ENCODE measurements at places on chromosomes 2 and 18.

DNA sequence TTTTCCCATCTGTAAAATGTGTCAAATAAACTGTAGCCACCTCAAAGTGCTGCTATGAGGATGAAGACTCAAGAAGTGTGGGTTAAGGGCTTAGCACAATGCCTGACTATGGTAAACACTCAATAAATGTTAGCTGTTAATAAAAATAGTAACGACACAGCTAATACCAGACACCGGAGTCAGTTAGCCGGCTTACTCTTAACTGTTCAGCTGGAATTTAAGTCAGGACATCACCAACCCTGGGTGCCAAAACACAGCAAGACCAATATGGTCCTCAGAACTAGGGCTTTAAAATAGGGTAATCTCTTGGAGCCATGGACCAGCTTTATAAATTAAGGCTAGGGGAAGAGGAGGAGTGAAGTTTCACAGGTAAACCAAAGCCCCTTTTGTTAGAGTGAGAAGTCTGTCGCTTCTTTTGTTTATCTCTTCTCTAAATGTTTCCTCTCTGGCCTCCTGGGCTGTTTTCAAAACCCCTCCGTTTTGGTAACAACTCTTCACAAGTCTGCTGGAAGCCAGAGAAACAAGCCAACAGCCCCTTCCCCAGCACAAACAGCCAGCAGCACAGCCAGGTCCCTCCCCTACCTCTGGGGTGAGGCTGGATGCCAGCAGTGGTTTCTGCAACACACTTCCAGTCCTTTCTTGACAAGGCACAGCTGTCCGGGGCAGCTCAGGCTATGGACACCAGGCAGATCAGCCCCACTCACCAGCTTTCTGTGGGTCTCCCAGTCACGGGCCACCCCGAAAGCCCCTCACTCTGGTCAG lies 13.8 kb upstream of the FZD7 start:
- DNase-seq: no peak

GRCh38 chr18:44741085-44741484 lies 60.4 kb downstream of the SETBP1 start:
- DNase-seq: no peak

GRCh38 chr2:100939445-100939844 lies 62.6 kb upstream of the RPL31 start:
- no peak for DNase-seq

DNA sequence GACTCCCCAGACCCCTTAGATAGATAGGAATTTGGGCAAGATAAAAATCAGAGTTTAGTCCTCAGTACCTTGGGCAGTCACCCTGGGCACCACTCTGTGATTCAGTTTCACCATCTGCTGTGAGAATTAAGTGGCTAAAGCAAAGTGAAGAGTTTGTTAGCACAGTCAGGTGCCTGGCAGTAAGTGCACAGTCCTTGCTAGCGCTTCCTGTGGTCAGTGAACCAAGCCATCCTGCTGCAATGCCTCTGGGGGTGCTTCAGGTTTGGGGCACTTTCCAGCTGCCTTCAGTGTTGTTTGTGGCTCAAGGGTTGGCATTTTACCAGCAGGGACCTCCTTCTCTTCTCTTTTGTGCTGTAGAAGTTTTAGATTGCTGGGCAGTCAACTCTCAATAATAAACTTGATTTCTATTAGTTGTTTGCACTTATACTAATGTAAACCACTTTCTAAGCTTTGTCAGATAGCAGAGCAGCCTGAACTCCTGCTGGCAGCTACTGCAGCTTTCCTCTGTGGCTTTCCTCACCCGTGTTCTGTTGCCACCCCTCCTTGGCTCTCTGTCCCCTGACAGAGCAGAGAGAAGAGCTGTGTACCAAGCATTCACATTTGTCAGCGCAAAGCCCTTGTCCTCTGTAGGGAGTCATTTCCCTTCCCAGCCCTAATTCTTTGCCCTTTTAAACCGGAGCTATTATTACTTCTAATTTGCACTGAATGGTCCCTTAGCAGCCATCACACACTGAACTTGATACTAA lies 48.4 kb upstream of the RMP24 start:
- DNase-seq: no peak

DNA sequence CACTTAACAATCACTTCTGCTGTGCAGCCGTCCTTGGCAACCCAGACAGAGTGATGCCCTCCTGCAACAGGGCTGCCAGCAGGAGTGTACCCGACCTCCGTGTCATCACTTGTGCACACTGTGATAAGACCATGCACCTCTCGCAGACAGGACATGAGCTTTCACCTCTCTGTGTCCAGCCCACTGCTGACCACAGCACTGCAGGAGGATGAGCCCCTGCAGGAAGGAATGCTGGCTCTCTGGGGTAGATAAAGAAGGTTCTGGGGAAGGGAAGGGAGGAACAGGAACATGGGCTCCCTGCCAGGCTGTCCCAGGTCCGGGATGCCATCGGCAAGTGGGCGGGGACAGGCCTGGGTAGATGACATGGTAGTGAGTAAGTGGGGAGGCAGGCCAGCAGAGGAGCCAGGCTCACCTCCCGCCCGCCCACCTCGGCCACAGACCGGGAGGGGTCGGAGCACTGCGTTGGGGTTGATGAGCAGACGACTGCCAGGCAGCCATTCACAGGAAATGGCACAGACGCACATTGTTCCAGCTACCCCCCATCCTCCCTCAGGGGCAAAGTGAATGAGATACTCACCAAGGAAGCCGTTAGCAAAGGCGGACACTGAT lies 18.6 kb upstream of the COL6A3 start:
- no peak for DNase-seq

DNA sequence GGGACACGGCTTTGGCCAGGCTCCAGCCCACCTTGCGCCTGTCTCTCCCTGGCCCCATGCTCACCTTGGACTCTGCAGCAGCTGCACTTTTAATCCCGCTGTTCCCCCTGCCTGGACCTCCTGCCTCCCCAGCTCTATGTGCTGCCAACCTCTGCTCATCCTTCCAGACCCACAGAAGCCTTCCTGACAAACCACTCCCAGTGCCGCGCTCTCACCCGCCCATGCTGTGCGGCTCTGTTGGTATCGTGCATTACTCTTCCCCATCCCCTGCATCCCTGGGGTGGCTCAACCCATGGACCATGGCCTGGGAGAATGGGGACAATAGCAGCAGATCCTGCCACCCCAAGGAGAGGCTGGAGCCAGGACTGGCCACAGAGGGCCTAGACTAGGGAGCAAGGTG lies 303.6 kb downstream of the CELF4 start:
- DNase-seq: no peak

DNA sequence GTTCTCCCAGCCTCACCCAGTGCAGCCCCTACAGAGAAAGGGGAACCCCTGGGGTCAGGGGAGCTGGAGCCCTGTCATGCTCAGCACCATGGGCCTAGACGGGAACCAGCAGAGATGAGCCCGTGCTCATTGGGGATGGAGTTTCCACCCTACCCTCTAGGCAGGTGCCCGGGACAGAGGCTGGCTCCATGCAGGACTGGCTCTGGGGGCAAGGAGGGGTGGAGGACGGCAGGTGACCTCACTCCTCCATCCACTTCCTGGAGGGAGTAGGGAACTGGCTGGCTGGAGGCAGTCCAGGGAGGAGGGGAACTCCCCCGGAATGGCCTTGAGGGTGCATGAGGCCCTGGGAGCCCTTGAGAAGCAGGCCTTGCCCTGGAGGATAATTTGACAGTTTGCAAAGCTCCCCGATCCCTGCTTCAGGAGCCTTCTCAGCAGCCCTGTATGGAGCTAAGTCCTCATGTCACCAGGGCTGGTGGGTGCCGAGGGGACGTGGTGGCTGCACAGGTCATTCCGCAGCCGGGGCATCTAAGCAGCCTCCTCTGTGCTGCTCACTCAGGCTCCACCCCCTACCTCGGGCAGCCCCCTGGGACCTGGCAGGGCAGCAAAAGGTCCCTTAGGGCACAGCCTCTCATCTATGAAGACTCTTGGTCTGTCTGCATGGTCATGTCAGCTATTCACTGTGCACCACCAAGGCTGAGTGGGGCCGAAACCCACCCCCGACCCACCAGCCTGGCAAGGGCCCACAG lies 2.1 kb downstream of the NEURL3 start:
- no peak for DNase-seq

GRCh38 chr2:156057647-156058046 lies 274.9 kb downstream of the NR4A2 start:
- DNase-seq: no peak

DNA sequence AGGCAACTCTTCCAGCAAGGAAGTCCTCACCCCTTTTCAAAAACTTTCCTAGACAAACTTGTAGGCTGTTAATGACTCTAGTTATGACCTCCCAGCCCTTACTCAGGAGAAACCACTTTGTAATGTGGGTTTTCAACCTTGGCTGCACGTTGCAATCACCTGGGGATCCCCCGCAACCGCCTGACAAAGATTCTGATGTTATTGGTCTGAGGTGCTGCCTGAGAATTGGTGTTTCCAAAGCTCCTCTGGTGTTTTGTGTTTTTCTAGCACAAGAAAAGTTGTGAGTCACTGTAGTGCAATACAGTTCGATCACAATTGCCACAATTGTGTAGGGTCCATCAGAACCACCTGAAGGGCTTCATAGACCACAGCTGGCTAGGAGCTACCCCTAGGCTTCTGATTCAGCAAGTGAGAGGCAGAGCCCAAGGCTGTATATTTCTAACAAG lies 121.6 kb downstream of the SP100 start:
- no peak for DNase-seq

GRCh38 chr2:127820080-127820668 lies 9.2 kb upstream of the WDR33 start:
- no peak for DNase-seq

- no peak for DNase-seq
Observed at GRCh38 chr2:12424809-12425208, 291.9 kb upstream of the TRIB2 start.

DNA sequence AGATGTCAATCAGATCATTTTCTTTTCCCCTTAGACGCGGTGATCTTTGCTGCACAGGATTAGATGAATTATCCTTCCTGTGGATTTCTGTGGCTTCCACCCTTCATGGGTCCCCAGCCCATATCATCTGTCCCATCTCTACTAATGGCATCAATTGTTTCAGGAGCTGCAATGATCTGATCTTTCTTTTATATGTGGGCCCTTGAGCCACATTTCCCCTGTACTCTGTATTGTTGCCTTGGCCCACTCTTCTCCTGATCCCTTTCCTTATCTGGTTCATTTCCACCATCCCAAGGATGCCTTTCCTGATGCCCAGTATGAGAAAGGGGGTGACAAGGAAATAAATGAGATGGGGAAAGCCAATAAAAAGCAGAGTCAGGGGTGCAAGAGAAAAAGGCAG lies 24.7 kb downstream of the SP140 start:
- no peak for DNase-seq

- DNase-seq: no peak
Observed at GRCh38 chr2:145635706-145636427, 1115.9 kb upstream of the ZEB2 start.

GRCh38 chr2:135916207-135916606 lies 40.0 kb upstream of the MCM6 start:
- DNase-seq: peak; percentile 69

GRCh38 chr18:46338766-46339165 lies 234.6 kb downstream of the HAUS1 start:
- no peak for DNase-seq

Measured in NCI-H1694 treated with DMSO at 0.1 percent for 48 hours (cell line).